NCI-H2081 (cell line): ENCODE measurements at places on chromosomes 2 and 18.

DNA sequence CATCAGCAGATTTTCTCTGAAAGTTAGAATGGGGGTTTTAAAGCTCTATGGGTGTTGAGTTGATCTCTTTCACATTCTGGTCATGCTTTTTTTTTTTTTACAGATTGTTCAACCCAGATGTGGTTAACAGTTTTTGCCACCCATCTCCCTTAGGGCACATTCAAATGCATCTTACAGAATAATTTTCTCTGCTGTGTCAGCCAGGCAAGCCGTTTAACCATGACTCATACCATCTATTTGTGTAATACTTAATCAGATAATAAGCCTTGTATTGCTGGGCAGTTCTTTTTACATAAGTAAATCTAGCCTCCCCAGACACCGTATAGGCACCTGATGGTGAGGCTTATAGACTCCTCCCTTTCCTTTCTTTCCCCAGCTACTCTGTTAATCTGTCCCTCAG lies 62.0 kb downstream of the TGIF1 start:
- no peak for DNase-seq

GRCh38 chr2:121562269-121563176 lies 31.8 kb downstream of the RNU4ATAC start:
- no peak for DNase-seq

DNA sequence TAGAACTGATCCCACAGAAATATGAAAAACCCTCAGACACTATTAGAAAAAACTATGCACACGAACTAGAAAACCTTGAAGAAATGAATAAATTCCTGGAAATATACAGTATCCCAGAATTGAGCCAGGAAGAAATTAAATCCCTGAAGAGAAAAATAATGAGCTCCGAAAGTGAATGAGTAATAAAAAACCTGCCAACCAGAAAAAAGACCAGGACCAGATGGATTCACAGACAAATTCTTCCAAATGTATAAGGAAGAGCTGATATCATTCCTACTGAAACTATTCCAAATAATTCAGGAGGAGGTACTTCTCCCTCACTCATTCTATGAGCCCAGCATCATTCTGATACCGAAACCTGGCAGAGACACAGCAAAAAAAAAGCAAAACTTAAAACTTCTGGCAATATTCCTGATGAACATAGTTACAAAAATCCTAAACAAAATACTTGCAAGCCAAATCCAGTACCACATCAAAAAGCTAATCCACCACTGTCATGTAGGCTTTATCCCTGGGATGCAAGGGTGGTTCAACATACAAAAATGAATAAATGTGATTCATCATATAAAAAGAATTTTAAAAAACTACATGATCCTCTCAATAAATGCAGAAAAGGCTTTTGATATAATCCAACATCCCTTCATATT lies 1397.6 kb upstream of the DDX18 start:
- no peak for DNase-seq

GRCh38 chr2:59756150-59756549 lies 797.3 kb downstream of the BCL11A start:
- no peak for DNase-seq

- DNase-seq = no peak
Measured at GRCh38 chr2:17792515-17792914, 23.7 kb upstream of the MSGN1 start.

GRCh38 chr2:126228531-126228930 lies 427.4 kb upstream of the GYPC start:
- no peak for DNase-seq
